ENCODE measurements at places on chromosomes 13 and 19.

DNA sequence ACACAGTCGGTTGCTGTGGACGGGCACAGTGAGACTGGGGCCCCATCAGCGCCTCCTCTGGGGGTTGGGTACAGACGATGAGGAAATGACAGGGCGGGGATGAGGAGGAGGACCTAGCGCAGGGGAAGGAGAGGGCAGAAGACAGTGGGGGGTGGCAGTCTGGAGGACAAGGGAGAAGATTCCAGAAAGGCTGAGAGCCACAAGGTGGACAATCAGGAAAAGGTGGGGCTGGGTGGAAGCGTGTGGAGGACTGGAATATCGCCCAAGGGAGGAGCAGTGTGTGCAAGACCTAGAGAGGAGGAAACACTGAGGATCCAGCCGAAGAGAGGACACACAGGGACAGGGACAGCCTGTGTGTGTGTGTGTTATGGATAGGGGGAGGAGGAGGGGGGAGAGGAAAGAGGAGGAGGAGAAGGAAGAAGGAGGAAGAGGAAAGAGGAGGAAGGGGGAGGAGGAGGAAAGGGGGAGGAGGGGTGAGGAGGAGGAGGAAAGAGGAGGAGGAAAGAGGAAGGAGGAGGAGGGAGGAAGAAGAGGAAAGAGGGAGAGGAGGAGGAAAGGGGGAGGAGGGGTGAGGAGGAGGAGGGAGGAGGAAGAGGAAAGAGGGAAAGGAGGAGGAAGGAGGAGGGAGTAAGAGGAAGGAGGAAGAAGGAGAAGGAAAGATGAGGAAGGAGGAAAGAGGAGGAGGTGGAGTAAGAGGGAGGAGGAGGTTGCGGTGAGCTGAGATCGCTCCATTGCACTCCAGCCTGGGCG, 15.8 kb upstream of the GARIN5A start:
- peak; percentile 52 for DNase-seq

DNA sequence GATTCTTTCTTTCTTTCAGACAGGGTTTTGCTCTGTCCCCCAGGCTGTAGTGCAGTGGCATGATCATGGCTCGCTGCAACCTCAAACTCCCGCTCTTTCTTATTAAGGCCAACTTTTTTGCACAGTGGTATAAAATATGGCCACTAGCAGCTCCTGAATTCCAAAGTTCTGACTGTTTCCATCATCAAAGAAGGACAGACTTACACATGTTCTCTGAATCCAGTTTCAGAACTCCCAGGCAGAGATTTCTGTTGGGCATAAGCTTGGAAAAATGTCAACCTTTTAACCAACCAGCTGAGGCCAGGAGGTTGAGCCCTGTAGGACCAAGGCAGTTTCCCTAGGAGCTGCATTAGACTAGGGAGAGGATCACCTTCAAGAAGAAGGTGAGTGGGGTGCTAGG, 184.1 kb downstream of the HS6ST3 start:
- no peak for DNase-seq

DNA sequence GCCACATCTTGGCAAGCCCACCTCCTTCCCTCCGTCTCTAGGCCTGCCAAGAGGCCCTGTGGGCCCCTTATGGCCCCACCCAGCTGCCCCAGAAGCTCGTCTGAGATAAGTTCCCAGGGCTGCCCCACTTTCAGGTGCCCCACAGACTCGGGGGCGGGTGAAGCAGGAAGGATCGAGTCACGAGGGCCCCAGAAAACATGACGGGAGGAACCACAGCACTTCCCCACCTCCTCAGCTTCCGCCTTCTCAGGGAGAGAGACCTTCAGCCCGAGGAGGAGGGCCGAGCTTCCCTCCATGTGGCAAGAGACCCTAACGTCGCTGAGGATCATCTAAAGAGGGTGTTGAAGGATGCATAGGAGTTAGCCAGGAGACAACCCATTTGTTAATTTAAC, 4.5 kb upstream of the IL12RB1 start:
- DNase-seq, result no peak

GRCh38 chr13:32024750-32025149, 6.8 kb upstream of the FRY start:
- DNase-seq, result no peak

DNA sequence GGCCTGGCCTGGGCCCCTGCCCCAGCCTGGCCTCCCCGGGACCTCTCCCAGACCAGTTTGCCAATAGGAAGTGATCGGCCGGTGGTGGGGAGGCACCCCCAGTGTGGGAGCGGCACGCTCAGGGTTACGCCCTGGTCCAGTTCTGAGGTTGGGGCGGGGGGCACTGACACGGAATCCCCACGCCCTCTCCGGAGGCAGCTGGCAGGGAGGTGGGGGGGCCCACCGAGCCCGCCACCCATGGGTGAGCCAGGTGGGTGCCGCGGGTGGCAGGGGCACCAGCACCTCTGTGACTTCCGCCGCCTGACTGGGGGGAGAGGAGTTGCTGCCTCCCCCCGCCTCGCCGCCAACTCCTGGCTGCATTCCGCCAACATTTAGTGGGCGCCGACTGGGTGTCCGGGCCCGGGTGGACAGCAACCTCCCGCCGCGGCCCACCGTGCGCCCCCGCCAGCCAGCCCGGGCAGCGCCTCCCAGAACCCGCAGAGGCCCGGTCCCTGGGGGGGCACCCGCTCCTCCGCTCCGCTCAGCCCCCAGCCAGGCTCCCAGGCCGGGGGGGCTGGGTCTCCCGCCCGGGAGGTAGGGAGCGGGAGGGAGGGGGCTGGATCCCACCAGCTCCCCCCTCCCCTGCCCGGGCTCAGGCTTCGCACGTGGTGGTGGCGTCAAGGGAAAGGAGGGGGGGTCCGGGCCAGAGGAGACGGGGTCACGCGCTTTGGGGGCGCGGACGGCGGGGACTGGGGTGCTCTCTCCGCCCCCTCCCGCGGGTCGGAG, 2.0 kb downstream of the ZBTB7A start:
- DNase-seq, result peak; percentile 48

DNA sequence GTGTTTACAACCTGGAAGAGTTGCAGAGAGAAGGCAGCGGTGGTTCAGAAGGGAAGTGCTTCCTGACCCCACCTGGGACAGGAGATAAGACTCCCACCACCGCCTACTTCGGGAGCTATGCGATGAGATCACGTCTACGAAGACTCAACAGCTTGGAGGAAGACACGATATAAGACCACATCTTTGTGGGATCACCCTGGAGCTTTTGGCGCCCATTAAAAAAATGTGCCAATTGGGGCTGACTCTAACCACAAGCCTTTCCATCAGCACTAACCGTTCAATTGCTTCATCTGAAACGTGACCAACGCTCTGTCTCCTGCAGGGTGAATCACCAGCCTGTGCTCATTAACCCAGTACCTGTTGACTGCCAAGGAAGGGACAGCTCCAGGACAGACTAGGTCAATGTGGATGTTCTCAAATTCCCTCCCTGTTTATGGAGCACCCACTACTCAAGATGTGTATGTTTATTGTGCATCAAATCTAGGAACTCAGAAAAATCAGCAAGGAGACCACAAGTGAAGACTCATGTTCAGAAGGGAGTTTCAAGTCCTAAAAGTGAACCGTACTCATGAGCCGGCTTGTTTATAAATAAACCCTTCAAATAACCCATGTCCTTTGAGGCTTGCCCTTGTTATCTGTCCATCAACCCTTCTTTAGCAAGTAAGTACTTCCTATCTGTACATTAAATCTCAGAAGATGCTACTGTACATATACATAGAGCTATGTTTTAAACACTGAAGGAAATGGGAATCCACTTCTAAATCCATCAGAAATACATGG, 67.5 kb downstream of the LATS2 start:
- peak; percentile 47 for DNase-seq

- DNase-seq, result peak; percentile 60
Observed at GRCh38 chr13:21638319-21639282, 32.3 kb upstream of the FGF9 start.

DNA sequence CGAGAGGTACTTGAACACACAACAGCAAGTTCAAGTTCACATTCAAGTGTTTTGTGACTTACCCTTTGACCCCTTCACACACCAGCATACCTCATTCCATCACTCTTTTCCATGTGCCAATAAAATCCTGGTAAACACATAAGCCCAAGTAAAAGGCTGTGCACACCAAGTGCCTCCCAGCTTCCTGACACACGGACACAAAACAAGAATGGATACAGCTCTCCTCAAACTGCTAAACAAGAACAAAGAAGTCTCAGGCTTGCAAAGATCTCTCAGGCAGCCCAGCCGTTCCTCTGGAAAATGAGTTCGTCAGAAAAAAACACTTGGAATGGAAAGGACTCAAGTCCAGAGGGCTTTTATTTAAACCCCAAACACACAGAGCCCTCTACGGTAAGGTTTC, 83.7 kb downstream of the NUFIP1 start:
- DNase-seq, result no peak

DNA sequence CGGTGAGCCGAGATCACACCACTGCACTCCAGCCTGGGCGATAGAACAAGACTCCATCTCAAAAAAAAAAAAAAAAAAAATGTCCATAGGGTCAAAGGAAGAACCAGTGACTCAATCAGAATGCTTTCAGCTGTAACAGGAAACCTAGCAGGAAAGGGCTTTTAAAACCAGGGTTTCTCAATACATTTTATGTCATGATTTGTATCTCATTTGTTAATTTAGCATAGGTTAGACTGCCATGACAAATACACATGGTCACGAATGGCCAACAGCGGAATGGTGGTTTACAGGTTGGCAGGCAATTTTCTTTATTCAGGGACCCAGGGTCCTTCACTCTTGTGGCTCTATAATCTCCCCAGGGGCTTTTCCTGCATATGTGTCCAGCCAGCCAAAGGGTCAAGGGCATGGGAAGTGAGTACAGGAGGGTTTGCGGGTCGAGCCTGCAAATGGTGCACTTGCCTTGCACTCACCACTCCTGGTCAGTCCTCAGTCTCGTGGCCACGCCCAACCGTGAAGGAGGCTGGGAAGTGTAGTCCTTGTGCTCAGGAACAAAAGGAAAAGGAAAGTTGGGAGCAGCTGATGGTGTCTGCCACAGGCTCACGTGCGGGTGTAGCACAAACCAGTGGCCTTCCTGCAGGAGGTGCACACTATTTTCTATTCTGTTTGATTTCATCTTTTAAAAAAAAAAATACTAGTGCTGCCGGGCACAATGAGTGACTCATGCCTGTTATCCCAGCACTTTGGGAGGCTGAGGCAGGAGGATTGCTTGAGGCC, 14.8 kb downstream of the DHX34 start:
- no peak for DNase-seq

GRCh38 chr13:92494915-92495314, 731.7 kb upstream of the GPC6 start:
- DNase-seq, result no peak

- DNase-seq, result no peak
Observed at GRCh38 chr13:110254751-110255553, 52.0 kb downstream of the COL4A1 start.

- no peak for DNase-seq
Observed at GRCh38 chr19:28981518-28981917, 231.4 kb downstream of the UQCRFS1 start.

GRCh38 chr13:50484472-50485113, 358.9 kb downstream of the DLEU7 start:
- no peak for DNase-seq

- DNase-seq, result no peak
Observed at GRCh38 chr13:74335370-74335769, 201.2 kb upstream of the KLF12 start.

GRCh38 chr13:24995225-24995804, 100.6 kb upstream of the PABPC3 start:
- peak; percentile 82 for DNase-seq

GRCh38 chr13:98275681-98276171, 98.7 kb upstream of the RNF113B start:
- DNase-seq, result no peak

DNA sequence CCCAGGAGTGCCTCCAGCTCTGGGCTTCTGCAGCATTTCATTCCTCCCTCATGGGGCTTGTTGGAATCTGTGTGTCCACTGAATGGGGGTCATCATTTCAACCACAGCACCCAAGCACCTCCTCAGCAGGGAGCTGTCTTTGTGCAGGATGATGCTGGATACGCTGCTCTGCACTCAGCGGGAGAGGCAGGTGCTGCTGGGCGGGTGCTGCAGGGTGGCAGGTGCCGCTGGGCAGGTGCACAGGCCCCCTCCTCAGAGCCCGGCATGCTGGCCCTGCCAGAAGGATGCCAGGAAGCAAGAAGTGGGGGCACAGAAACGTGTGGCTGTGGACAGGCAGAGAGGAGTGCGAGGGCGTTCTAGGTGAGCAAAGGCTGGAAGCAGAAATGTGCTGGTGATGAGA, 121.8 kb upstream of the VSTM2B start:
- DNase-seq, result no peak

DNA sequence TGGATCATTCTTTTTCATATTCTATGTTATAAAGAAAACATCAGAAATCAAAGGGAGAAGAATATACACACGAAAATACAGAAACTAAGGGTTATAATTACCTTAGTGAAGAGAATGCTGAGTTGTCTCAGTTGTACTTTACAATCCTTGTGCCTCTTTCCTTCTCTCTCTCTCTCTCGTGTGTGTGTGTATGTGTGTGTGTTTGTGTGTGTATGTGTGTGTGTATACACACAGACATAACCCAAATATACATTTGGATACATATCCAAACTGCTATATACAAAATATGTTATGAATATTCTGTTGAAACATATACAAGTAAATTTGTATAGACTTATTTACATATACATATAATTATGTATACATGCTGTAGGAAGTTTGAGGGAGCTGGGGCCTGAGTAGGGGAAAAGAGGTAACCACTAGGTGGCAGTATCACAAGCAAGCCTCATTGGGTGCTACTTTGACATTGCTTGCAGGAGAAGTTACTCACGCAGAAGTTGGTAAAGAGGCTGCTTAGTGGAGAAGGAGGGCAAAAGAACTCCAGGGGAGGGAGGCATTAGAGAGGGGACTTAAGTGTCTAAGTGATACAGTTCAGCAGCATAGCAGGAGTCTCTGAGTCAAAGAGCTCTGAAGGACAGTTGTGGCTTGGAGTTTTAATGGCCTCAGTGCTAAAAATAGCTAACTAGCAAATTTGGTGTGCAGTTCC, 465.1 kb upstream of the PCDH20 start:
- DNase-seq, result no peak

- no peak for DNase-seq
Observed at GRCh38 chr13:58093394-58093793, 461.9 kb downstream of the PCDH17 start.

GRCh38 chr13:42364613-42365000, 92.7 kb downstream of the AKAP11 start:
- DNase-seq, result no peak

DNA sequence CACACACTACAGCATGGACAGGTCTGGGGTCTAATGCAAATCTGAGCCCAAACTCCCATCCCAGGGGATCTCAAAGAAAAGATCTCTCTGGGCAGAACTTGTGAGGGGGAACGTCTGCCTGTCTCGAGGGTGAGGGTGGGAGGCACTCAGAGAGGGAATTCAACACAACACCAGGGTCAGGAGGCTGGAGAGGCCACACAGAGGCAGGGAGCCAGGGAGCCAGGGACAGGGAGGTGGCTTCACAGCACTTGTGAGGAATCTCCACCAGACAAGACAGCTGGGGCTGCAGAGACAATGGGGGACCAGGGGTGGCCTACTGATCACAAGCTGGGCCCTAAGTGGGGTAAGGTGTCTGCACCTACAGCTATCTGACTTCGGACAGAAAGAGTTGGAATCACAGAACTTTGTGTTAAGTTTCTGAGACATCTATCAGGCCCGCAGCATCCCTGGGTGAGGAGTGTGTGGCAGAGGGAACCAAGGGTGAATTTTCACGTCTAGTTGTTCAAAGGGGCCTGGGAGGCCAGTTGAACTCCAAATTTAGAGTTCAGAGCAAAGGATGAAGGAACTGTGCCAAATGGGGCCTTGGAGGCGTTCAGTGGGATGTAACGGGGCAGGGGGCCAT, 12.7 kb upstream of the AKAP8L start:
- DNase-seq, result peak; percentile 40

- DNase-seq, result no peak
Observed at GRCh38 chr13:87676254-87677042, 5.3 kb downstream of the SLITRK5 start.

Measured in myocyte (in vitro differentiated cells).